ENCODE measurements at places on chromosomes 7 and 10.

DNA sequence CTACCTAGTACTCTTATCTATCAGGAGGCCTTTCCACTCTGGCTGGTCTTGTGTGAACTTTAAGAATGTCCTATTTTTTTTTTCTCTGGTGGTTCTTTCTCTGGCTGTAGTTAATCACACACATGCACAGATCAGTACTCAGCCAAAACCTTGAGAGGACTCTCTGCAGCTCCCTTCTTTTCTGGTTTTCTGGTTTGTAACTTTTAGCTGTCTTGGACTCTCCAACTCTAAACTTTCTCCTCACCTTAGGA is 54.9 kb upstream of the HELLS start:
- DNase-seq = no peak

DNA sequence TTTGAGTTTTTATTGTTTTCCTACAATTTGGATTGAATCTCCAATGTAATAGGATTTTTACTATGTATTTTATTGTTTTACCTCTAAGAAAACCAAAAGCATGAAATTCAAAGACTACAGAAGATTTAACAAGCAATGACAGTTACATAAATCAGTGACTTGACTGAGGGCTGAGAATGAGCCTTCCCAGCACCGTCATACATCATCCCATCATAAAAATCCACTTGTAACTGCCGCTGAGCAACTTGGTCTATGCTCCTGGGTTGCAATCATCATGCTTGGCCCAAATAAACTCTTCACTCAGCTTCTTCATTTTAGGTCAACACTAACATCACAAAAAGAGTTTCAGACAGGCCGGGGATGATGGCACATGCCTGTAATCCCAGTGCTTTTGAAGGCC is 13.5 kb downstream of the LARP4B start:
- no peak for DNase-seq

DNA sequence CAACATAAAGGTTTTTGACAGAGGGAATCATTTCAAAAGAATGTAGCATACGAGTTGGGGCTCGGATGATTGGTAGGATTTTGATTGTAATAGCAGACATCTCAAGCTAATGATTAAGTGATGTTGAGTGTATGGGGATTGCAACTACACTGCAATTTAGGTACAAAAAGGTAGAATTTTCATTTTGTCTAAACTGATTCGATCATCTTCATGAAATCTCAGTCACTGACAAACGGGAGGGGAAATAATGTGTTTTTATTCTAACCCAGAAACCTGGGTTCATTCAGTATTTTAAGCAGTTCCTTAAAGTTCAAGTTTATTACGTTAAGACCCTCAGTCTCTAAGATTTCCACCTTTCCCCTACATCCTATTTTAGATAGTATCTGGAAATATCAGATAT is 3.9 kb upstream of the PHYHIPL start:
- DNase-seq = no peak

DNA sequence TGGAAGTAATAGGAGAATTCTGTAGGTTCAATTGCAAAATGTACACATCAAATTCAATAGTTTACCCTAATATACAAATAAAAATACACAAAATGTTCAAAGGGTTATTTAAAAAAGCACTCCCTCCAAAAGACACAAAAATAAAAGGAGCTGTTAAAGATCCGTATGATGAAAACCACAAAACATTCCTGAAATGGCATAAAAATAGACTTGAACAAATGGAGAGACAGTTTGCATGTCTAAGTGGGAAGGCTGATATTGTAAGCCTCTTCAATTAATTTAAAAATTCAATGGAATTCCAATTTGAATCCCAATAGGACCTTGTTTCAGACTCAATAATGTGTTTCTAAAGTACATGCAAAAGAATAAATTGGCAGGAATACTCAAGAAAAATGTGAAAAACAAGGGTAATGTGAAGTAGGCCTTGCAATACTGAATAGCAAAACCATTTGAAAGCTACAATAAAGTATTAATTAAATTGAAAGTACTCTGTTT is 38.0 kb upstream of the INSYN2A start:
- no peak for DNase-seq

DNA sequence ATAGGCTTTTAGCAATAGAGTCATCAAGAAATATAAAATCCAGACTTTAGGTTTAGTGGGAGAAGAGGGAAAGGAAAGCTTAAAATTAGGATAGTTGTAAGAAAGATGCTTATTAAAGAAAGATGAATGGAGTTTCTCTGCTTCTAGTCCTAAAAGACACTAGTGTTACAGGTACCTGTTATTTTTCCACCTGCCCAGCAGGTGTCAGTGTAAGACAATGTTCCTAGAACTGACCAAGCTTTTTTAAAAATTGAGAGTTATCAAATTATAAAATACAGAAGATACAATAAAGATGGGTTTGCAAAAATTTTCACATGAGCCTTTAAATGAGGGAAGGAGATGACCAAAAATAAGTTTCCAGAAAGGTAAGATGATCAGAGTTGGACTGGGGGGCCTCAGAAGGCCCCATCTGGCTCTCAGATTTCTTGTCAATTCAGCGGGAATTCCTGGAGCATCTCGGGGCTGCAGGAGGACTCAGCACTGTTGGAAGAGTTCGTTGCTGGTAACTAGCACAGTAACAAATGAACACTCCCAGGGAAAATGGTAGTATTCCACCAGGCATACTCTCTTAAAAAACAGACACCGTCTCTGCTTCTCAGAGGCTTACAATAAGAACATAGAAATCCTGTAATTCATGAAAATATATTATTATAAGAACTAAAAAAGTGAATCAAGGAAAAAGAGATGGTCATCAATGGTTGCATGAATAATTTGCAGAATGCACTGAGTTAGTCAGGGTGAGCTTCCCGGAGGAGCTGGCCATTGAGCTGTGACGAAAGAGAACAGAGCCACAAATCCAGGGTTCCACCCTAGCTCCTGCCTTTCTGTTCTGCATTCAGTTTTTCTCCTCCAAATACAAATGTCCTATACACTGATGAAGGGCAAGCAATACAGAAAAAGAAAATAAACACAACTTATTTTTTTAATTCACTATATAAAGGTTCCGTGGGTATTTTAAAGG is 71.8 kb upstream of the PIK3CG start:
- no peak for DNase-seq

- no peak for DNase-seq
Measured at GRCh38 chr10:86349940-86350630, 16.5 kb downstream of the GRID1 start.

GRCh38 chr10:120011359-120012130 is 119.0 kb downstream of the SEC23IP start:
- DNase-seq = no peak

GRCh38 chr10:70052462-70053217 is at the start of gene MACROH2A2:
Gene MACROH2A2 (plus strand): TSS chr10:70052846. CDS start chr10:70075659, 22,813 bp downstream.
- DNase-seq = no peak

DNA sequence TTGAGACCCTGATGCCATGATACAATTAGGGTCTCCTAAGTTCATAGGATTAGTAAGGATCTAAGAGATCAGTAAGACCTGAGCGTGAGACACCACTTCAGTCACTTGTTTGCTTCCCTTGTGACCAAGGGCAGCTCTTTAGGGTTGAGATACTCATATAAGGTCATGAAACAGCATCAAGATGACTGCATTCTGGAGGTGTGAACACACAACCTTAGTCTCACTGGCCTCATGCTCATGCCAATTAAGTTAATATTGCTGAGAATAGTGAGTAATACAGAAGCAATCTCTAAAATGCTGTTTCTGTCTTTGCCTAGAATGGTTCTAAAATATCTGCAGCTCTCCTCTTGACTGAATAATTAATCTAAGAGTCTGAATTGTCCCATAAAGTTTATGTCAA is 39.6 kb upstream of the KLHL7 start:
- no peak for DNase-seq

DNA sequence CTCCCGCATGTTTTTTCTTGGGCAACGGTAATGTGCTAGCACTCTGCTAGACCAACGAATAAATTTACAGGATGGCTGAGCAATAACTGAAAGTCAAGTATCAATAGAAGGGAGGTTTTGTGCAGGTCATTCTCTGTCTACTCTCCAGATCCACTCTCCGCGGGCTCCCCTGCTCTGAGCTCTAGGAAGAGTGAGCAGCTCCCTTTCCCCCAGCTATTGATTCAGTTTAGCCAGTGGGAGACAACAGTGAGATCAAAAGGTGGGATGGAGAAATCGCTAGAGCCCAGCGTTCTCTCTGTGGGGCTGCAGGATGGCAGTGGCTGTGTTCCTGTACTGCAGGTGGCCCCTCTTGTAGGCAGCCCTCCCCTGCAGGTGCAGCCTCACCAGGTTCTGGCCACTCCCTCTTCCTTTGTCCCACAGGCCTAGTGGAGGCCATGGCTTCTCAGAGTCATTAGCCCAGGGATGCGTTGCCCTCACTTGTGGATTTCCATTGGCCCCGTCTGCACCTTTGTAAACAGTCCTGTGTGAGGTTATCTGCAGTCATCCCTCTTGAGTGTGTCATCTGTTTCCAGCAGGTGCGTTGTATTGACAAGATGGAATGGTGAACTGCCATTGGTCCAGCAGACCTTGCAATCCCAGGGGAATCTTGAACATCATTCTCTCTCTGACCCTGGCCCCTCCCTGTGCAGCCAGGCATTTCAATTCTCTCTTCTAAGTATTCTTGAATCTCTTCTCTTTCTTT is 11.1 kb downstream of the MSRB2 start:
- DNase-seq = no peak

DNA sequence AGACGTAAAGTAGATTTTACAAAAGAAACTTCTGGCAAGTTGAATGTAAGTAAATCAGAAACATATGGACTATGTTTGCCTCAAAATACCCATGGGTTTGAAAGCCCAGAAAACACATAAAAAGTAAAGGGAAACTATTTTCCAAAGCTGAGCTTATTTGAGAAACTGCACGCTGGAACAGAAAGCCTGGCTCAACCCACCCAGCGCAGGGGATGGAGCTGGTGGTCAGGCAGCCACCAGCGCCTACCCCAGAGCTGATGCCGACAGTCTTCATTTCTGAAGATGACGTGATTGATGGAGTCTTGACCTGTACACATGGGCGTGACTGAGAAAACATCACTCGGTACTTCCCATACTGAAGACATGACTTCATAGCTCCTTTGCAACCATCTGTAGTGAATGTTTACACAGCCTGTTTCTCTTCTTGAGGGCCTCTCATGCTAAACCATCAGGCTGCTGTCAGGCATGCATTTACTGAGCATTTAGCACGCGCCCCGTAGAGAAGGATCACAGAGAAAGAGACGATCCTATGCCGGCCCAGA is 232.6 kb upstream of the AUTS2 start:
- DNase-seq = no peak

GRCh38 chr7:139798221-139798620 is 20.4 kb upstream of the HIPK2 start:
- DNase-seq = no peak

GRCh38 chr10:26556748-26557640 is 118.9 kb downstream of the APBB1IP start:
- no peak for DNase-seq

GRCh38 chr7:50653981-50654425 is 88.8 kb upstream of the DDC start:
- no peak for DNase-seq

GRCh38 chr10:72124381-72124780 is 36.0 kb upstream of the SPOCK2 start:
- no peak for DNase-seq

DNA sequence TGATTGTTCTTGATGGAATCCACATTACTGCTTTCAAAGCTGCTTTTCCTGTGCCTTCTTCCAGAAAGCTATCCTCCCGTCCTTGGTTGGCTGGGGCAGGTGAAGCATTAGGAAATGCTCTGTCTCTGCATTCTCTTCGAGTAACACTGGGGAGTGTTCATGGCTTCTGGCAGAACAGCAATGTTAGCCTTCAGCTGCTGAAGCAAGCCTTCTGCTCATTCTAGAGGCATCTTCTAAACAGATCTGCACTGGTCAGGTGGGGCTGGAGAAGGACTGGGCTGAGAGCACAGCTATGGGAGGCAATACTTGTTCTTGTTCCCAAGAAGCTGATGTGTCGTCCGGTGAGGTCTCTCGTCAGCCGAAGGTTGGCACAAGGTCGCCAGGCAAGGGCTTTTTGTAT is 80.6 kb downstream of the MGMT start:
- no peak for DNase-seq

DNA sequence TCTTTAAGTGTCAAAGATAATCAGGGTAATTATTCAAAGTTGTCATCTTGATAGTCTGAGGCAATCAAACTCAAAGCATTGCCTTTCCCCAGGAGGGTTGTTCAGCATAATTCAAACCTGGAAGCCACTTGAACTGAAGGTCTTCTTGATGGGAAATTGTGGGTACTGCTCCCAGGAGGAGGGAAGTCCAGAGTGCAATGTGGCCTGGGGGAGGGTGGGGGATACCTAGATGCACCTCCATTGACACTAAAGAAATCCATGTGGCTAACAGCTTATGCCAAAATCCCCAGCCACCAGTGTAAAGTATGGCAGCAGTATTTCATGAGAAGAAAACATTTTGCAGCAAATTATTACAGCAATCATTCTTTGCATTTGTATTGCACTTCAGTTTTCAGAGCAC is 114.9 kb downstream of the STRA8 start:
- no peak for DNase-seq

- DNase-seq = peak; percentile 49
Measured at GRCh38 chr10:89644967-89645741, at the start of gene PANK1. Gene PANK1 (minus strand): TSS chr10:89645242. CDS start chr10:89644891, 351 bp downstream.

- DNase-seq = no peak
Measured at GRCh38 chr10:76982671-76983070, 654.9 kb downstream of the KCNMA1 start.

Measured in activated T-helper 1 cell treated with anti-CD3 and anti-CD28 coated beads, Interleukin-2, amount 50 U/mL, for 16 hours (primary cell).